ENCODE measurements at places on chromosomes 2 and 18.

GRCh38 chr2:118812552-118812951, 34.9 kb downstream of the EN1 start:
- no peak for DNase-seq

DNA sequence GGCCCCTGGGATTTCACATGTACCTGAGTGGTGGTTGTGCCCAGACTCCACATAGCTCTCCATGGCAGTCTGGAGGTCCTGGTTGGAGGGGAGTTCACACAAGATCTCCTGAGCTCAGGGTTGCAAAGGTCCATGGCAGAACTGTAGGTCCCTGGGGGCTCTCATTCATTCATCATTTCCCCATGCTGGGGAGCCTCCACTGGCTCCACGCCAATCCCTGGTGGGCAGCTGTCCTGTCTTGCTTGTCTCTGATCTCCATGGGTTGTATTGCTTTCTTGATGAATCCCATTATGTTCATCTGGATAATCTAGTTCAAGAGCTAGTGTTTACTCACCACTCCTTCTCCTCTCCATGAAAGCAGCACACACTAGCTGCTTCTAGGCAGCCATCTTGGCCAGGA, 42.4 kb downstream of the ZSWIM2 start:
- DNase-seq: no peak

DNA sequence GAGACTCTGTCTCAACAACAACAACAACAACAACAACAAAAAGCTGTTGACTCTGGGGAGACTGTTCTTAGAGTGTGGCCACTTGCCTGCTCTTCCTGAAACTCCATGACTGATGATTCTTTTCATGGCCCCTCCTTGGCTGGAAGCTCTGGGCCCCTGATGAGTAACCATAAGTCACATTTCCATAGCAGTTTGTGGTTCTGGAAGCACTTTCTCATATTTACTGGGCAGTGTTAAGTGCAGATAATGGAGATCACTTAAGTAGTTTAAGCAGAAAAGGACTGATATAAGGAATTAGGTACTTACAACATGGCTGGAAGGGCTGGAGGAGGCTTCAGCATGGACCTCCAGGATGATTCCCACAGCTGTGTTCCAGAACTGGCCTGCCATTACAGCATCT, 147.3 kb upstream of the DLX2 start:
- DNase-seq: no peak

GRCh38 chr2:204339212-204339715, 206.0 kb upstream of the PARD3B start:
- no peak for DNase-seq

DNA sequence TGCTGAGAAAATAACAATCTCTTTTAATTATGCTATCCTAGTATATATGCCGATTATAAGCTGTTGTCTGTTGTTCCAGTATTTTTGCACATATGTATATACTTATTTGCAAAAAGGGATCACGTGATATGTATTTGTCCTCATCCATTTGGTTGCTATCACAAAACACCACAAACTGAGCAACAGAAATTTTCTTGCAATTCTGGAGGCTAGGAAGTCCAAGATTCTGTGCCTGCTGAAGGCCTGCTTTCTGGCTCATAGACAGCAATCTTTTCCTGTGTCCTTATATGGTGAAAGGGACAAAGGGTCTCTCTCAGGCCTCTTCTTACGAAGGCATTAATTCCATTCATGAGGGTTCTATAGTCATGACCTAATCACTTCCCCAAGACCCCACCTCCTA, 186.5 kb downstream of the LPIN1 start:
- DNase-seq: no peak

GRCh38 chr2:53727921-53728320, 39.7 kb upstream of the CHAC2 start:
- no peak for DNase-seq

- DNase-seq: no peak
Measured at GRCh38 chr2:152875701-152876695, 157.6 kb downstream of the ARL6IP6 start.

DNA sequence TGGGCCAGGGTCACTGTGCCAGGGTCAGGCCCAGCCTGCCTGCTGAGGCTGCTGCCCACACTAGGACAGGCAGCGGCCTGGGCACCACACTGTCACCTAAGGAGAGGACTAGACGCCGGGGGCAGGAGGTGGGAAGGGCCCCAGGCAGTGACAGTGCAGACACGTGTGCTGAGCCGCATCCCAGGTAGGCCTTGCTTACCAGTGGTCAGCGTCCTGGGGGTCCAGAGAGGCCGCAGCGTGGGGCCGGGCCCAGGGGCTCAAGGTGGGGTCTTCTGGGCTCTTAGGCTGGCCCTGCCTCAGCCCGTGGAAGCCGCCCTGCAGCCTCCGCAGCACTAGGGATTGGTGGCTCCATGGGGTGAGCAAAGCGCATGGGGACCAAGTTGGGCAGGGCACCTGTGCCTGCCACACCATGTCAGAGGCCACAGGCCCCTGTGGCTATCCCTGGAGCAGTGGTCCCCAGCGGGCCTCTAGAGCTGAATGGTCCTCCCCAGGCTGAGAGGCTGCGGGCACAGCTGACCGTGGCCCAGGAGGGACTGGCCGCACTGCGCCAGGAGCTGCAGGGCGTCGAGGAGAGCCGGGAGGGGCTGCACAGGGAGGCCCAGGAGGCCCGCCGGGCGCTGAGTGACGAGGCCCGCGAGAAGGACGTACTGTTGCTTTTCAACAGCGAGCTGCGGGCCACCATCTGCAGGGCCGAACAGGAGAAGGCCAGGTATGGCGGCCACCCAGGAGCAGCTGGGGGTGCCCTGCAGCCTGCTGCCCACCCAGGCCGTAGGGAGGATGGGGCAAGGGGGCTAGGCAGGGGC, 35.2 kb upstream of the SNED1 start:
- no peak for DNase-seq

- DNase-seq: no peak
Measured at GRCh38 chr18:435940-436339, 64.6 kb downstream of the COLEC12 start.

DNA sequence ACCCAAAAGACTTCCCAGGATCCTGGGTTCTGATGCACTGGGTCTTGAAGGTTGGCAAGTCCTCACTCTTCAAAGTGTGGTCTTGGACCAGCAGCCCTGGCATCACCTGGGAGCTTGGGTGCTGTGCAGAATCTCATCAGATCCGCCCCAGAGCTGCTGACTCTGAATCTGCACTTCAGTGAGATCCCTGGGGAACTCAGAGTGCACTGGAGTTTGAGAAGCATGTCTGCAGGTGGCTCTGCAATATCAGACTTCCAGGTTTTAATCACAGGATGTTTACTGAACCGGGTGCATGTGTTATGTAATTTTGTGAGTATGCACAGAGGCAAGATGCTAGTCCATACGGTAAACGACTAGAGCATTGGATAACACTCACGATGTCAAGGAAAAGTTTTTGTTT, 58.0 kb upstream of the BOD1L2 start:
- DNase-seq: no peak
